ENCODE measurements at places on chromosomes 5 and 9. TPM values are rescaled to one million over a fixed set of nuclear protein-coding genes. Genes with fewer than 3 reads are reported as not detected.

GRCh38 chr5:177271113-177271512 is 32.4 kb downstream of the RAB24 start:
- no peak for DNase-seq

- no peak for DNase-seq
Observed at GRCh38 chr9:2726650-2727340, 9.5 kb downstream of the KCNV2 start.

- DNase-seq = no peak
Observed at GRCh38 chr5:67094476-67095300, 101.9 kb downstream of the CD180 start.

Gene AK8
- total RNA-seq = 1.3 TPM

Gene TEX53
- not detected for total RNA-seq

Gene C1QTNF2
- total RNA-seq = 0.42 TPM

Gene TARS1
- 214 TPM for total RNA-seq

Gene CDKN2A
- not detected for total RNA-seq

Gene ABLIM3
- total RNA-seq = 2.4 TPM

Measured in neural crest cell (in vitro differentiated cells).